ENCODE measurements at places on chromosomes 3 and 15.

GRCh38 chr3:42085641-42086376 lies 5.3 kb upstream of the TRAK1 start:
- DNase-seq = no peak

DNA sequence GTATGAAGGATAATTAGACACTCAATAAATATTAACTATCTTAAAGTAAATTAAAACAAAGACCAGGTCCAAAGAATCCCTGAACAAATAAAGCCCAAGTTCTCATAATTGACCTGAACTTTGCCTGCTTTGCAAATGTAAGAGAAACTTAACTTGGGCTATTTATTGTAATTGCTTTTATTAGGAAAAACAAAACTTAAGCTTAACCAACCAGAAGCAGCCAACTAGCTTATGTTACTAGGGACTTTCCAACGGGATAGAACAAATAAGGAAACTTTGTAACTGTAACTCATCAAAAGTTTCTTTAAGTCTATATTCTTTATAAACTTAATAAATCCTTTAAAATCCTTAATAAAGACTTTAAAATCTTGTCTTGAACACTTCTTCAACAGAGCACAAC lies 48.4 kb downstream of the C3orf38 start:
- DNase-seq = no peak

DNA sequence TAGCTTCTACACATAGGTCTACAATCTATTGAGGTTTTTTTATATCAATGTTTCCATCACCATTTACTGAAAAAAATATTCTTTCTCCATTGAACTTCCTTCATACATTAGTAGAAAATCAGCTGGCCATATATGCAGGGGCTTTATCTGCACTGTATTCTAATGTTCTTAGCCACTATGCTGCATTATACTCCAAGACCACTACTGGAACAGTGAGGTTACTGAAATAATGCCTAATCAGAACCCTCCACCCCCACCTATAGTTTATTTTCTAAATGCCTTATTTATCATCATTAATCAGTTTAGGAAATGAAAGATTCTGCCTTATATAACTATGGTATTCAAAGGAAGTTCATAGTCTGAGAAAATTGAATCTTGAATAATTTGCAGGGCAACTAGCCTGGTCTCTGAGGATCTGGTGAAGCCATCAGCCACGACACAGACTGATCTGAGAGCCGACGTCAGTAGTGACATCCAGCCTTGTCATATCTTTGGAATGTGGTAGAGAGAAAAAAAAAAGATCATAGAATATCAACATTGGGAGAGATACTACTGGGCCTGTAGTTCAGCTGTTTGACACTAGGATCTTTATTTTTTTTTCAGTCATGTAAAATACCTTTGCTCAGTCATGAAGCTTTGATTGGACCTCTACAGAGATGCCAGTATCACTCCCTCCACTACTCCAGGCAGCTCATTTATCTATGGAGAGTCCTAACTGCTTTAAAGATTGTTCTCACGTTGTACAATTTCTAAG lies 66.6 kb downstream of the P3H2 start:
- no peak for DNase-seq

GRCh38 chr3:96428097-96428496 lies 386.3 kb upstream of the EPHA6 start:
- DNase-seq = no peak

- DNase-seq = no peak
These were observed 130.3 kb upstream of the DCBLD2 start for GRCh38 chr3:99031778-99032177.

- no peak for DNase-seq
These were observed 3.6 kb upstream of the MKRN3 start for GRCh38 chr15:23561914-23562313.

DNA sequence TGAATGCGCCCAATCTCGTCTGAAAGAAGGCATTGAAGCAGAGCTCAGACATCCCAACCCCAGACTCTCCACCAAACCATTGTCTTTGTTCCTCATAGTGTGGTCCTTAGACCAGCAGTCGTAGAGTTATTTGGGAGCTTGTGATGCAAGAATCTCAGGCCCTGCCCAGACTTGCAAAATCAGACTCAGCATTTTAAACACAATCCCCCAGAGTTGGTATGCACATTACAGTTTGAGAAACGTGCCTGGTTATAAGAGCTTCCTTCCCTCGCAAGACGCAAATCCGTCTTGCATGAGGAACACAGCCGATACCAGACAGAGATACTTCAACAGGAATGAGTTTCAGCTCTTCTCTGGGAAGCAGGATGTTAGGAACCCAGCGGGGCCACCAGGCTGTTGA lies 38.9 kb upstream of the IREB2 start:
- DNase-seq = no peak

DNA sequence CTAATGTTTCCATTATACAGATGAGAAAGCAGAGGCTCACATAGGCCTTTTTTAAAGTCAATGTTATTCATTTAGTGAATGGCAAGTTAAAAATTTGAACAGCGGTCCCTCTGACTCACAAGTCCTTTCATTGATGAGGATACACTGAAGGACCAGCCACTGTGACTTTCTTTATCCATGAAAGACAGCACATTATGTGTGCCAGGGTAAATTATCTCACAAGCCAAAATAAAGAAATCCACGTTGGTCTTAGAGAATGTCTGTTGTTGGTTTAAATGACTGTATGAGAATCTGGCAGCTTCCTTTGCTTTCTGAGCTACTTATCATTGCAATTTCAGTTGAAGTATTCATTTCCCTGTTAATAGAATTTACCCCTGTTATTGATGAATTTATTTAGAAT lies 485.1 kb downstream of the TBL1XR1 start:
- no peak for DNase-seq

DNA sequence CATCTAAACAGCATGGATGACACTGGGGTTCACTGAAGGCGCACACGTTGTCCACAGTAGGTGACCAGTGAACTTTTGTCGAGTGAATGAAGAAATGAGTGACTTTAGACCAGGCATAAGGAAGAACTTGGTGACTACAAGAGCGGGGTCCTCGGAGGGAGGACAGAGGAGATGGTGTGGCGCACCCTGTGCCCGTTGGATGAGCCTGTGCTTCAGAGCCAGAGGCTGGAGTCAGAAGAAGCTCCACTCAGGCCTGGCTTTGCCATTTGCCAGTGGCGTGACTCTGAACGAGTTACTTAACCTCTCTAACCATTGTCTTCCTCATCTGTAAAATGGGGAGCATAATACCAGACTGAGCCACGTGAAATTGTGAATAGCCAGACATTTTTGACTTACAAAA lies 42.2 kb downstream of the MUC4 start:
- DNase-seq = no peak
